ENCODE measurements at places on chromosomes 4 and X.

DNA sequence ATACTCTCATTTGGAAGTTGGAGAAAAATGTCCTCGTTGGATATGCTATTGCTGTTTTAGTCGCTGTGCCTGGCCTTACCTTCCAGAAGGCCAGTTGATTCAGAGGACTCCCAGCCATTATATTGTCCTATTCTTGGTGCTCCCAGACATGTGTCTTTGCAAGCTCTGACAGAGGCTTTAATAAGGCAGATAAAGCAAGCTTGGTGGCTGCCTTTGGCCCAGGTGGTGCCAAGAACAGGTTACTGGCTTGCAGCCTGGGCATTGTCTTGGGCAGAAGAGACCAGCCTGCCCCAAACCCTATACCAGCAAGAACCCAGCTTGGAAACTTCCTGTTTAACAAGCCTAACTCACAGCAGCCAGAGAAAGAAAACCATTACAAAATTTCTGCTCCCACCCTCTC is 16.9 kb downstream of the RAI2 start:
- DNase-seq, result no peak

- peak; percentile 26 for DNase-seq
Observed at GRCh38 chrX:63754136-63754859, 30.7 kb downstream of the ARHGEF9 start.

GRCh38 chr4:174674305-174674840 is 152.1 kb upstream of the HPGD start:
- peak; percentile 82 for DNase-seq

DNA sequence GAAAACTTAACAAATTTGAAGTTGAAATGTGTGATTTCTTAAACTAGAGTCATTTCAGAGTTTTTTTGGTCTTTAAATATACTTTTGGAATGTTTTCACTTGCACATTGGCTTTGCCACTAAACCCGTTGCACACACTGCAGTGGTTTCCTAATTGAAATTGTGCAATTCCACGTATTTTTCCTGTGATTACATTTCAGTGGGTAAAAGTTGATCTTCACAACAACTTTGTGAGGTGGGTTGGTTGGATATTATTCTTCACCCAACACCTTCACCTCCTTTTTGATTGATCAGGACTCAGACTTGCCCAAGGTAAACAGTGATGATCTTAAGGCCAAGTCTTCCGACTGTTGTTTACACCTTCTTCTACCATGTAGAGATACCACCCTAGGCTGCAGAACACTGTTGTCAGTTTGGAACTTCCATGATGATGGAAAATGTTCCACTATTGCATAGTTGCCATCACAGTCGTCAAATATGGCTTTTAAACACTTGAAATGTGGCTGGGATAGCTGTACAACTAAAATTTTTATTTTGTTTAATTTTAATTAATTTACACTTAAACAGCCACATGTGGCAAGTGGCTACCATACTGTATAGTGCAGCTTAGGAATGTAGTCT is 13.7 kb downstream of the SEPTIN11 start:
- DNase-seq, result no peak

DNA sequence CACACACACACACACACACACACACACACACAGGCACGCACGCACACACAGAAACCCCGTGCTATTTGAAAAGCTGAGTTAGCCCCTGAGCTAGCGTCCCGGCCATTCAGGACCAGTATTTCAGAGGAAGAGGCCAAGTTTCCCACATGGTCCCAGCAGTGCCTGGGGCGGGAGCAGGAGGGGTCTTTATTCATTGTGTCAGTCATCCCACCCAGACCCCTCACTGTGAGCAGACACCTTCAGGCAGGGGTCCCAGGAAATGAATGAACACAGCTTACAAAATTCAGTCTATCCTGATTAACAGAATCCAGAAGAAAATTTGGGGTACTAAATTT is 58.1 kb downstream of the ZFYVE28 start:
- no peak for DNase-seq

All from iris pigment epithelial cell (primary cell).